ENCODE measurements at places on chromosomes 16 and 17.

GRCh38 chr16:85921026-85921425 lies 22.1 kb downstream of the IRF8 start:
- DNase-seq, result no peak

DNA sequence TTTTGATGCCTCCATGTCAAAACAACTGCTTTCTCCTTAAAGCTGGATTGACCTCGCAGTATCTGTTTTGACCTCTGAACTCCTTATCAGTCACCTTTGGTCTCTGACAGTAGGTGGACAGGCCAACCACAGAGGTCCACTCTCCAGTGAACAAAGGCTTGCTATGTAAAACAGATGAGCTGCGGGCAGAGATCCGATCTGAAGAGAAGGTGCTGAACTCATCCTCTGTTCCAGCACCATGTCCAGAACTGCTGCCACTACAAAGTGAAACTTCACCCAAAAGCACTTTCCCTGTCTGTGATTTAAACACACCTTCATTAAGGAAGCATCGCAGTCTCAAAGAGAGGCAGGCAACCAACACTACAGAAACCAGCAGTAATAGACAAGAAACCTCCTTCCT lies 117.3 kb upstream of the CORO6 start:
- no peak for DNase-seq

GRCh38 chr17:72472106-72472505 lies 351.3 kb downstream of the SOX9 start:
- no peak for DNase-seq

DNA sequence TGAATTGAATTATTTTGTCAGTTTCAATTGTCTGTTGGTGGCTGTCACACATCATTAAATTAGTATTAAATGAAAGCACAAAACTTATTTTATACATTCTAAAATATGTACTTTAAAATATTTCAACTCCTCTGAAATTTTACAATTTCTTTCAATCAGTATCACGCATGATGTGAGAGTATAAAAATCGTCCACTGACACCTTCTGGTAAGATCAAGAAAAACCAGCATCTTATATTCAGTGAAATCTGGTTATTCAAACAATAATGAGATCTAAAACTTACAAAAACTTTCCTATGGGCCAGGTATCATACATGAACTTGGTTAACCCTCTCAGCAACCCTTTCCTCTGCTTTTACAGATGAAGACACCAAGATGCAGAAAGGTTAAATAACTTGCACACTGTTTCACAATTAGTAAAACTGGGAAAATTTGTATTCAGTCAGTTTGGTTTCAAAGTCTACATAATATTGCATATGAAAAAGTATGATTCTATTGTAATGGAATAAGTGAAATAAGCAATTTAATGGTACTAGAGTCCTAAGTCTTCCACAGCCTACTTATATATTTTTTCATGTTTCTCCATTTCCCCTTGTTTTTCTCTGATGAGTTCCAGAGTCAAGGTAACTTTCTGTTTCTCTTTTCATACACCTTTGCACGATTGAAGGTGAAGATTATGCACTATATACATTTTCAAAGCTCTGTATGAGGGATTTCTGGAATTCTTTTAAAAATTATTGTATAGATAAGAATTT lies 58.7 kb downstream of the EFCAB5 start:
- DNase-seq, result no peak

- no peak for DNase-seq
These were observed 1.3 kb downstream of the HOXB9 start for GRCh38 chr17:48624544-48625494.

- no peak for DNase-seq
These were observed 80.9 kb upstream of the TEKT1 start for GRCh38 chr17:6912110-6913051.

- DNase-seq, result no peak
These were observed 19.3 kb upstream of the TBX2 start for GRCh38 chr17:61380217-61380835.

DNA sequence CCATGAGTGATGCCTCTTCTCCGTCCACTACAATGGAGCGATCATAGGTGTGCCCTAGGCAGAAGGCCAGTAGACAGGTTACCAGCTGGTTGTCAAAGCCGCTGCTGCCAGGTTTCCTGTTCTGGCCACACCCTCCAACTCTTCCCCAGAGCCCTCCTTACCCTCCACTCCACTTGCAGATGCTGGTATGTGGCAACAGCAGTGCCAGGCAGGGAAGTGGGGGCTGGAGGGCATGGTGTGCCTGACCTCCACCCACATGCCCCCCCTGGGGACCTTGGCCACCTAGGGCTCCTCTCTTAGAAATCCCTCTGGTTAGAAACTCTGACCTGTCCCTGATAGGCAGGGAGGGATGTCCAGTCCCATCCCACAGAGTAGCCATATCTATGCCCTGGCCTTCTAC lies 1.5 kb downstream of the RRAD start:
- no peak for DNase-seq

GRCh38 chr16:76527244-76527643 lies 250.0 kb downstream of the CNTNAP4 start:
- no peak for DNase-seq

- no peak for DNase-seq
These were observed 2.7 kb downstream of the ZSCAN10 start for GRCh38 chr16:3096362-3096761.

DNA sequence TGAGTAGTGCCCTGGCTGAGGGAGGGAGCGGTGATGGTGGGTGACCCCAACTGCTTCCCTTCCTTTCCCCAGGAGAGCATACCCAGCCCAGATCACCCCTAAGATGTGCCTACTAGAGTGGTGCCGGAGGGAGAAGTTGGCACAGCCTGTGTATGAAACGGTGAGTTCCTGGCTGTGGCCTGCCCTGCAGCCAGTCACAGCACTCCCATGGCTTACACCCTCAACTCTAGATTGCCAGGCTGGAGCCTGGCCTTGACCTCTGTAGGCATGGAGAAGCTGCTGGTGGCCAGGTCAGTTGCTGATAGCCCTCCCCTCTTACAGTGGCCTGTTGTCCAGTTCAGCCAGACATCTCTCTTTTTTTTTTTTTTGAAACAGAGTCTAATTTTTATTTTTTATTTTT lies 8.6 kb upstream of the NFATC3 start:
- DNase-seq, result no peak

GRCh38 chr17:29867643-29868181 lies 62.3 kb downstream of the SSH2 start:
- DNase-seq, result no peak

GRCh38 chr16:29290631-29291247 lies 115.8 kb downstream of the NPIPB11 start:
- peak; percentile 79 for DNase-seq

DNA sequence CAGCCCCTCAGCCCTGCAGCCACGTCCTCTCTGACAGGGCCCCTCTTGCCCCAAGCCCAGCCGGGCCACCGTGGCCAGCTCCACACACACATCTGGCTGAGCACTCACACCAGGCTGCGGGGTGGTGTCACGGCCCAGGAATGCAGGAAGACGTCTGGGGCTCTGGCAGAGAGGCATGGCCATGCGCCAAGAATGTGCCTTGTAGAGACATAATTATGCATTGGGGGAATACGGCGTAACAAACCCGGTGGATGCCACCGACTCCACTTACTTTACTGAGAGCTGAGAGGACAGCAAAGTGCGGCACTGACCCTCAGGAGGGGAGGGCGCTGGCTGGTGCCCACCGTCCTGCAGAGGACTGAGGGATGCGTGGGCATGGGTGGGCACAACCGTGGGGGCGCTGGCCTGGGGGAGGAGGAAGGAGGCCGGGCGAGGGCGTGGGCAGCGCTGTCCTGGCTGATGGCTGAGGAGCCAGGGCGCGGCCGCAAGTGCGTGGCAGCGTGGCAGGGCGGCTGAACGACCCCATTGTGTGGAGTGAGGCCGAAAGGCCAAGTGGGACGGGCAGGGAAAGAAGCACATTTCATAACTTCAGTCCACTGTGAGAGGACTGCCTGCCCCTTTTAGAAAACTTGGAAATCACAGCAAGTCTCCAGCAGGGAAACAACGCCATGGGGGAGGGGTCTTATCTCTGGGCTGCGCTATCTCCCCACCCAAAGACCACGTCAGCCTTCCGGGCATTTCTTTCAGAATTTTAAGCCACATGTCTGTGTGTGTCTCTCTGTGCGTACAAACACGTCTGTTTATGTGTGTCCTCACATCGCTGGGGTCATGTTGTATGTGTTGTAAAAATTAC lies 30.6 kb downstream of the METRNL start:
- DNase-seq, result no peak

GRCh38 chr17:58313815-58314705 lies 14.5 kb downstream of the TSPOAP1 start:
- DNase-seq, result no peak

- DNase-seq, result no peak
These were observed 587.6 kb downstream of the CDH11 start for GRCh38 chr16:64534180-64534780.

DNA sequence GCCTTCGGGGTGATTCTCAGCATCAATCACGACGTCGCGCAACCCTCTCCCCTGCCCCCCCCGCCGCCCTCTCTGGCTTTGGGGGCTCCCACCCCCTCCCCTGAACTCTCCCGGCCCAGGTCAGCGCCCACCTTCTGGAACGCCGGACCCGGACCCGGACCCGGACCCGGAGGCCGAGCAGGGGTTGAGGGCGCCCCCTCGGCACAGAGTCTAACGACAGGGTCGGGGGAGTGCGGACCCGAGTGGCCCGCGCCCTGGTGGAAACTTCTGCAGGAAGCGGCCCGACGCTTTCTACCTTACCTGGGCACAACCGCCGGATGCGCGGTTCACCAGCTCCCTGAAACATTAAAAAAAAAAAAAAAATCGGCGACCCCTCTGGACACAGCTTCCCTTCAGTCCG lies 16.2 kb downstream of the SALL1 start:
- no peak for DNase-seq

- no peak for DNase-seq
These were observed 118.9 kb downstream of the MSI2 start for GRCh38 chr17:57375040-57375769.

GRCh38 chr16:4682616-4683254 lies 10.6 kb upstream of the NUDT16L1 start:
- no peak for DNase-seq

- no peak for DNase-seq
These were observed 19.3 kb upstream of the IL17C start for GRCh38 chr16:88618956-88619667.

GRCh38 chr16:53785916-53786315 lies 82.0 kb downstream of the FTO start:
- DNase-seq, result no peak

GRCh38 chr17:37047631-37048104 lies 98.9 kb downstream of the AATF start:
- peak; percentile 87 for DNase-seq

All from GM12865 (cell line).